BE2C (cell line): ENCODE measurements at places on chromosomes 11 and 22.

DNA sequence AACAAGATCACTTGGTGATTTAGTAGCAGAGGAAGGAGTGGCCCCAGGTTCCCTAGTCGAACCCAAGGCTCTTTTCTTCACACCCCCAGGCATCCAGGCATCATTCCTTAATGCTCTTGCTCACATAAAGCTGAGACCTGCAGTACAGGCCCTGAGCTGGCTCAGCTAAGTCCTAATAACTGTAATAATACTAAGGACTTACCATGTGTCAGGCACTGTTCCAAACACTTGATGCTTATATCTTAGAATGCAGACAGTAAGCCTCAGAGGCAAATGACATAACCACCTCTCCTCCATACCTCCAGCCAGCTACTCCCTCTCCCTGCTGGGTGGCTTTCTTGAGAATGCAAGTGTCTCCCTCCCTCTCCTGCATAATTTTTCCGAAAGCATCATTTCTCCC lies 33.2 kb downstream of the ANKK1 start:
- DNase-seq = no peak

DNA sequence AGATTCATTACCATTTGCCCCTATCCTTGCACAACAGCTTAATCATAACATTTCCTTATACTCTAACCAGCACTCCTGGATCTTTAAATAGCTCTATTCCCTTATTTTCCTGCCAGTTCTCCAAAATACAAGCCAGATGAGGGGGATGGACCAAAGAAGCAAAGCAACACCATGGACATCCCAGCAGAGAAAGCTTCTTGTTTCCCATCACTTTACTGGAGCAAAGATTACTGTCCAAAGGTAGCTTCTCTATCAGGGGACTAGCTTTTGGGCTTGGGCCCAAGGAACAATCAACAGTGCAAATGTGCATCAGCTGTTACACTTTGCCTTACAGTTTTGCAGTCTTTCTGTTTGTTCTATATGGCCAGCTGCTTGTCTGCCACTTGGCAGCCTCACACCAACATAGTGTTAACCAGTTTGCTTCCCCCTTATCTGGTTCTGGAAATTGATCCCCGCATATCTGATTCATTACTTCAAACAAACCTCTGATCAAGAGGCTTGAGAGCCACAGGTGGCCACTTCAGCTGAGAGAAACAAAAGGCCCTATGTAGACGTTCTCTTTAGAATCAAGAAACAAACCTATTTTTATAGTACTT lies 814.3 kb downstream of the METTL15 start:
- no peak for DNase-seq

GRCh38 chr22:28047740-28048139 lies 128.7 kb upstream of the PITPNB start:
- no peak for DNase-seq

GRCh38 chr22:38016182-38017151 lies 32.1 kb upstream of the SOX10 start:
- no peak for DNase-seq

DNA sequence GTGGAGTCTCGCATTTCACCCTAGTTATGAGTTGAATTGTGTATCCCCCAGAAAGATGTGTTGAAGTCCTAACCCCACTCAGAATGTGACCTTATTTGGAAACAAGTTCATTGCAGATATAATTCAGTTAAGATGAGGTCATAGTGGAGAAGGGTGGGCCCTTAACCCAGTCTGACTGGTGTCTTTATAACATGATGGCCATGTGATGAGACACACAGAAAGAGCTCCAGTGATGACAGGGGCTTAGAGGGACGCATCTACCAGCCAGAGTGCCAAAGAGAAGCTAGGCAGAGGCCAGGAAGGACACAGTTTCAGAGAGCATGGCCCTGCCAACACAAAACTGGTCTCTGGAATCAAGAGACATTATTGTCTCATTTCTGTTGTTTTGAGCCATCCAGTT lies 50.3 kb downstream of the LARGE1 start:
- no peak for DNase-seq
